ENCODE measurements at places on chromosomes 5 and 9. TPM values are rescaled to one million over a fixed set of nuclear protein-coding genes. Genes with fewer than 3 reads are reported as not detected.

GRCh38 chr9:121656941-121657470, 5.6 kb downstream of the DAB2IP start:
- no peaks in the 10 kb centered on the region for H3K36me3 ChIP-seq
- no peak for DNase-seq
- no peak overlapping the region for H3K4me3 ChIP-seq
- H3K27ac ChIP-seq = no peak overlapping the region
- no peaks in the 10 kb centered on the region for H3K27me3 ChIP-seq

- H3K27me3 ChIP-seq = no peaks in the 10 kb centered on the region
- no peaks in the 10 kb centered on the region for H3K36me3 ChIP-seq
- H3K4me1 ChIP-seq = no peaks in the 10 kb centered on the region
- no peak overlapping the region for H3K4me3 ChIP-seq
Measured at GRCh38 chr9:77417566-77417965, 230.6 kb downstream of the GNA14 start.

DNA sequence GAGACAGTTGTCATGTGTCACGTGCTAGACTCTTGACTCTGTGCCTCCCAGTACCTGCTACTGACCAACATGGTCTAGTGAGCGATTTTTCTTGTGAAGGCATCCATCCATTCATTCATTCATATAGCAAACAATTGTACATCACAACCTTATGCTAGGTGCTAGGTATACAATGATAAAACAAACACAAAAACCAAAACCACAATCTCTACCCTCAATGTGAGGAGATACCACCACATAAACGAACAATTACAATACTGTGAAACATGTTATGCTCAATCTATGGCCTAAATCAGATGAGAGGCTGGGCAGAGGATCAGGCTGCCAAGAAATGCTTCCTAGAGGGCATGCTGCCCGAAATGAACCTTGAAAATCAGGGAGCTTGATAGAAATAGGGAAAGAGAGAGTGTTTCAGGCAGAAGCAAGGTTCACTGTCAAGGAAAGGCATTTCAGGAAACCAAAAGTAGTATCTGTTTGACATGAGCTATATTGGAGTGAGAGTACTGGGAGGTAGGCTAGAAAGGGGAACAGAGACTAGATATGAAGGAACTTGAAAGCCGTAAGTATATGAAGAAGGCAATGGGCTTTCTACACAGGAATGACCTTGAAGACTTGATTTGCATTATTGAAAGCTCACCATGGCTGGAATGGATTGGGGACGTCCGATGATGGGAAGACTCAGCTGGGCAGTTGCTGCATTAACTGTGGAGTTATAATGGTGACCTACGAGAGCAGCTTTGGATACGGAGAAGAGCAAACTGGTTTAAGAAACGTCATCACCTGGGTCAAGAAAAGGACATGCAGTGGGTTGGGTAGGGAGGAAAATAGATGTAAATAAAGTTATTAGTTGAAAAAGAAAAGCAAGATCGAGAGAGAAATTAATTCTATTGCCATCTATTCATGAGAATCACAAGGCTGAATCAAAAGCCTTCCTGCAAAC, 90.1 kb downstream of the THBS4 start:
- H3K27me3 ChIP-seq = no peaks in the 10 kb centered on the region
- no peak overlapping the region for H3K4me3 ChIP-seq
- H3K36me3 ChIP-seq = no peaks in the 10 kb centered on the region
- H3K27ac ChIP-seq = no peak overlapping the region
- no peaks in the 10 kb centered on the region for H3K4me1 ChIP-seq
- no peak for DNase-seq

The SPINK6 gene
- not detected for total RNA-seq
